ENCODE measurements at places on chromosomes 16 and 17.

DNA sequence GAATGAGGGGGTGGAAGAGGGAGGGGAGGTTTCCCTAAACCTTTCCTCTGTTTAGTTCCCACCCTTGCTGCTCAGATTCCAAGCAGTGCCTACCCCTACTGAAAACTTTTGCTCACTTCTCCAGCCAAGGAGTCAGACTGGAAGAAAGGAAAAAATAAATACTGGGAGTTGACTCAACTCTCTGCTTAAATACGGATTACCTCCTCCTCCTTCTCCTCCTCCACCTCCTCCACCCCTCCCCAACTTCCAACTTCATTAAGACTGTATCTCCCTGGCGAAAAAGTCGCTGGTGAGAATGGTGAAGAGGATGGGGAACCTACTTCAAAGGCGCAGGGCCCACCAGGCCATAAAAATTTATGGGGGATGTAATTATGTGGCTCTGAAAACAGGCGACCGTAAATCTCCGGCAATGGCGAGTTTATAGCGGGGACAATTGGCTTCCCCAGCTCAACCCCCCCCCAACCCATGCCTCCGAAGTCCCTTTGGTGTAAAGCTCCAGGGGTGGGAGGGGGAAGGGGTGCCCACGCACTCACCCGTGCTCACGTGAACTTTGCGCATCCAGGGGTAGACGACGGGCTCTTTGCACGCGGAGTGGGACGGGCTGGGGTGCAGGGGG is 712 bp downstream of the HOXB4 start:
- DNase-seq = no peak

DNA sequence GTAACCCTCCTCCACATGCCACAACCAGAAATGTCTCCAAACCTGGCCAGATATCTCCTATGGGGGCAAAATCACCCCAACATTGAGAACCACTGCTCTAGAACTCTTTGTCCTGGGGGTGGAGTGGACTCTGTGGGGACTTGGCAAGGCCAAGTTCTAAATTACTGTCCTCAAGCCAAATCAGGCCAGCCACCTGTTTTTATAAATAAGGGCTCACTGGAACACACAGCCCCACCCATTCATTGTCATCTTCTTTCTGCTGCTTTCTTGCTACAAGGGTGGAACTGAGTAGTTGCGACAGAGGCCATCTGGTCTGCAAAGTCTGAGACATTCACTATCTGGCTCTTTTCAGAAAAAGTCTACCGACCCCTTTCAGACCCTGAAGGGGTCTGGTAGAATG is 26.8 kb upstream of the TMEM220 start:
- DNase-seq = no peak

DNA sequence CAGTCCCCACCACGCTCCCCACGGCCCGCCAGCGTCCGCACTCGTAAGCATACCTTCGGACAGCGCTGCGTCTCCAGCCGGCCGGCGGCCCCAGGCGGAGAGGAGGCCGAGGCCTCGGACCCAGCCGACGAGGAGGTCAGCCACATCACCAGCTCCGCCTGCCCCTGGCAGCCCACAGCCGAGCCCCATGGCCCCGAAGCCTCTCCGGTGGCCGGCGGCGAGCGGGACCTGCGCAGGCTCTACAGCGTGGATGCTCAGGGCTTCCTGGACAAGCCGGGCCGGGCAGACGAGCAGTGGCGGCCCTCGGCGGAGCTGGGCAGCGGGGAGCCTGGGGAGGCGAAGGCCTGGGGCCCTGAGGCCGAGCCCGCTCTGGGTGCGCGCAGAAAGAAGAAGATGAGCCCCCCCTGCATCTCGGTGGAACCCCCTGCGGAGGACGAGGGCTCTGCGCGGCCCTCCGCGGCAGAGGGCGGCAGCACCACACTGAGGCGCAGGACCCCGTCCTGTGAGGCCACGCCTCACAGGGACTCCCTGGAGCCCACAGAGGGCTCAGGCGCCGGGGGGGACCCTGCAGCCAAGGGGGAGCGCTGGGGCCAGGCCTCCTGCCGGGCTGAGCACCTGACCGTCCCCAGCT is 4.9 kb downstream of the TPSG1 start:
- DNase-seq = no peak

- DNase-seq = no peak
These were observed 55.4 kb downstream of the TENT4B start for GRCh38 chr16:50208460-50208931.

- no peak for DNase-seq
These were observed 40.3 kb downstream of the LMF1 start for GRCh38 chr16:930511-930910.

DNA sequence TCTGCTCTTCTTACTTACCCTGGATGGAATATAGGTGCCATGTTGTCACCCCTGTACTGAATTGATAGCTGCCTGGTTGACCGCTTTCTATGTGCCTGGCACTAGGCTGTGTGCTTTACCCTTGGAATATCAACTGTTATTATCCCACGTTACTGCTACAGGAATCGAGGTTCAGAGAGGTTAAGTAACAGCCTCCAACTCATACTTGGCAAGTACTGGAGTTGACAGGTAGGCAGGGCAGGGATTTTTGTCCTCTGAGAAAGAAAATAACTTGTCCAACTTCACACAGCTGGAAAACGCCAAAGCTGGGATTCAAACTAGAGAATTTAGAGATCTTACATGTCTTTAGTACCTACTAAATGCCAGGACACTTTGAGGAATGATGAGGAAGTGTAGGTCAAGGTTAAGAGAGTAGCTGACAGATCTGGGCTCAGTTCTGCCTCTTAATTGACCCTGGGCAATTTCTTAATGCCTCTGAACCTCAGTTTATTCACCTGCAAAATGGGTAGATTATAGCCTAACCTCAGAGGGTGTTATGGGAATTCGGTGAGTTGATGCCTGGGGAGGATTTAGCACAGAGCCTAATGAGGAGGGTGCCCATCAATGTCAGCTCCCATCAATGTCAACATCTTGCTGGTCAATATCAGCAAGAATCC is 25.8 kb downstream of the ITPRIPL2 start:
- no peak for DNase-seq

DNA sequence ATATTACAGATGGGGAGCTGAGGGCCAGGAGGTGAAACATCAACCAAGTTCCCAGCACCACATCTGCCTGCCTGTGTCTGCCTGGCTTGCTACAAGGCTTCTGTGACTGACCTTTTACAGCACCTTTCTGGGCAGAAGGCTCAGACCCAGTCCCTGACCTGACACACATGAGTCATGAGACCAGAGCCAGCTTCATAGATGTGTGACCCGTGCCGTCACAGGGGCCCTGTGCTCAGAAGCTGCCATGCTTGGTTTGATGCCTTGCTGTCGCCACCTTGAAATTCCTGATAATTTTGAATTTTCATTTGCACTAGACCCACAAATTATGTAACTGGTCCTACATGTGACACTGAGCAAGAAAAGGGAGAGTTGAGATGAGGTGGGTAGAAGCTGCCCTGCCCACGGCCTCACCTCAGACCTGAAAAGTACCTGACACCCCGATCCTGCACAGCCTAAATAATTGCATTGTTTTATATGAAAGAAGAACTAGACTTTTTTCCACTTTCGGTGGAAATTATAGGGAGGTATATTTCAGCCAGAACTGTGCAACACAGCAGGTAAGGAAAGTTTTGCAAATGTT is 13.3 kb upstream of the PECAM1 start:
- DNase-seq = no peak

DNA sequence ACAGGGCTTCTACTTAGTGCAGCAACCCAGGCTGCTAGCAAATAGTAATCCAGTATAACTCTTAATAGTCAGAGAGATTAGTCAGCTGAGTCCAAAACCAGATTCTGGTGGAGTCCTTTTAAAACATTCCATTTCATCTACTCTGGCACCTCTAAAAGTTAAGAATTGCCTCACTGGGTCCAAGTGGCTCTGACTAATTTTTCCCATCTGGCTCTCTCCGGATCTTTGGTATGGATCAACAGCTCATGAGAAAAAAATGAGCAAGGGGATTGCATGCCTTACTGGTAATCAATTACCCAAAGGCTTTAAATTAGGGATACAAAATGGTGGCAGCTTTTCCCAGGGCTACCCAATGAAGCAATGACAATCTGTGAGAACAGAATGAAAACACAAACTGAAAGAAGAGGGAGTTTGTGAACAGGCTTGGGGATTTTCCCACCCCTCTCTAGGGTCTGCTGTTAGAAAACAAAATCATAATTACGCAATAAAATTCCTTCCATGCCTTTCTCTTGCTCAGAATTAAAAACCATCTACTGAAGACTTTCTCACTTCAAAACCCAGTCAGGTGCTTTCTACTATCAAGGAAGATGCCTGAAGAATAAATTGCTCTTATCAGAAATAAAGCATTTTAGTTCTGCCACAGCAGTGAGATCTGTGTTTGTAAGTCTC is 84.6 kb upstream of the PMFBP1 start:
- no peak for DNase-seq

- DNase-seq = no peak
These were observed 4.8 kb upstream of the QPRT start for GRCh38 chr16:29674188-29674587.

DNA sequence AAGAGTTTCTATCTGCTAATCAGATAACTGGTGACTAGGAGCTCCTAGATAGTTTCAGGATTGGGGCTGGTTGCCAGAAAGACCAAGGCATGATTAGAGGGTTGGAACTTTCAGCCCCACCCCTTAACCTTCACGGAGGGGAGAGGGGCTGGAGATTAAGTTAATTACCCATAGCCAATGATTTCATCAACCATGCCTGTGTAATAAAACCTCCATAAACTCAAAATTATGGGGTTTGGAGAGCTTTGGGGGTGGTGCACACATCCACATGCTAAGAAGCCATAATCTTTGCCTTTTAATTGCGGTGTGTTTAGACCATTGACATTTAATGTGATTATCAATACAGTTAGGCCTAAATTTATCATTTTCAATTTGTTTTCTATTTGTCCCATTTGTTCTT is 161.7 kb downstream of the CDK5R1 start:
- no peak for DNase-seq

- peak; percentile 90 for DNase-seq
These were observed 709 bp upstream of the CD300LG start for GRCh38 chr17:43846221-43846712.

GRCh38 chr16:4700380-4700996 is 7.1 kb downstream of the NUDT16L1 start:
- DNase-seq = no peak
